Cardiac fibroblast (primary cell): ENCODE measurements at places on chromosomes 13 and 19.

DNA sequence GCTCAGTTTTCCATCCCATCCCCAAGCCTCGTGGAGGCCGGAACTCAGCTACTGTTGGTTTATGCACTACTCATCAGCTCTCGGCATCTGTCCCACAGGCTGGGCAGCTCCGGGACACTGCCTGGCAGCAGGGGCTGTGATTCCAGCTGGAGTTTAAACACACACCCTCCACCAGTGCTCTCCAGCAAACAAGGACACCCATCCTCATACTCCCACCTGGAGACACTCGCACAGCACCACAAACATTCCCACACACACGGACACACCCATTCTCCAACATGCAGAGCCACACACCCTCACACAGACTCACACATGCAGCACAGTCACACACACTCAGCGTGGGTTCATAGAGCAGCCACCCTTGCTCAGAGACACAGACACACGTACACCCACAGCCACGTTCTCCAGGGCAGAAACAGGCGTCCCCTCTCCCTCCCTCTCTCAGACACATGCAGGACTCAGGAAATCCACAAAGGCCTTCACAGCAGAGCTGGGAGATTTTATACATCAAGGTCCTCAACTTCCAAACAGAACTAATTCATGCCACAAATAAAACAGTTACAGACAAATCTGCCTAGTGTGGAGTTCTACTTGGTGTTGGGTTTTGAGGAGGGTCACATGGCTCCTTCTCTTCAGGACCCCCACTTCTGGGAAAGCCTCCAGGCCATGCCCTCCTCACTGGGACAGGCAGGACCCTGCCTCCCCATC is 785.4 kb downstream of the UQCRFS1 start:
- peak; percentile 22 for DNase-seq

DNA sequence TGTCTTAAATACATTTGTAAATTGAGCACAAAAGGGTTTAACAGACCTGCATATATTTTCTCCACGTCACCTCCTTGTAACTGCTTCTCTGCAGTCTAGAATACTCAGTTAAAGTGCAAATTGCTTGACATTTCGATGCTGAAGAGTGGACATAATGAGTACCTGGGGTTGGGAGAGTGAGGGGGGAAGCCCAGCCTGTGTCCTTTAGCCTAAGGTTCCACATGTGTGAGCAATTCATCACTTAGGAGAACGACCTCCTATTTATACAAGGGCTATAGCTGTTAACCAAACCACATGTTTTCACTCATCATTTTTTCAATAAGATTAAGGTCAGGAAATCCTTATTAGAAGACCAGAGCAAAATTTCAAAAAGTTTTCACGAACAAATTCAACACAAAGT is 29.5 kb downstream of the PCDH9 start:
- no peak for DNase-seq

DNA sequence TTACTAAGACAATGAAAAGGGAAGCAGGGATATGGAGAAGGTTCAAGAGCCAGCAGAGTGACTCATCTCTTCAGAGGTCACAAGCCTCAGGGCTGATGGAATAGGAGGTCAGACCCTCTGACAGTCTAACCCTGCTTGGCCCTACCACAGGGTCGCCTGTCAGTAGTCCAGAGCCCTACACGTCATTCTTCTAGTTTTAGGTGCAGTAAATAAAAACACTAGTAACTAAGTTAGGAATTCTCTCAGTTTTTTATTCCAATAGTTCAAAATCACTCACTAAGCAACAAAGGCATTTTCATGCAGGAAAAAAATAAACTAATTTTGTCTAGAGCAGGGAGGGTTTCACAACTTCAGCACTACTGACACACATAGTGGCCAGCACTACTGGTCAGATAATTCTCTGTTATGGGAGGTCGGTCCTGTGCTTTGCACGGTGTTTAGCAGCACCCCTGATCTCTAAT is 27.2 kb downstream of the FOXO1 start:
- DNase-seq, result peak; percentile 84

GRCh38 chr13:112892426-112893206 is 76.4 kb upstream of the MCF2L start:
- DNase-seq, result no peak

GRCh38 chr19:30570194-30570593 is 198.0 kb downstream of the ZNF536 start:
- DNase-seq, result no peak

- DNase-seq, result no peak
These were observed 6.1 kb downstream of the CRB3 start for GRCh38 chr19:6470173-6470572.

DNA sequence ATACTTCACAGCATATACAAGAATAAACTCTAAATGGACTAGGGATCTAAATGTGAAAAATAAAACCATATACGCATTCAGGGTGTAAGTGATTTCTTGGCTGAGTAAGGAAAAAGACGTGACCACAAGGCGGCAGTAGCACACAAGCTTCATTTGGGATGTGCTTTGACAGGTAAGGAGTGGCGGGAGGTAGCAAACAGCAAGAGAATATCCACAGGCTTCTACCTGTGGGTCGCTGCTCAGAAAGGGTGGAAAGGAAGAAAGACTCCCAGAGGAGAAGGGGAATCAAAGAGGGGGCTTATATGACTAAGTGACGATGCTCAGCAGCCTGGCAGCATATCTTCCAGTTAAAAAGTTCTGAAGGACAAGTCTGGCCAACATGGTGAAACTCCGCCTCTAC is 2.5 kb upstream of the ZNF121 start:
- peak; percentile 84 for DNase-seq

- no peak for DNase-seq
These were observed 1.8 kb downstream of the FXYD7 start for GRCh38 chr19:35144600-35145436.

DNA sequence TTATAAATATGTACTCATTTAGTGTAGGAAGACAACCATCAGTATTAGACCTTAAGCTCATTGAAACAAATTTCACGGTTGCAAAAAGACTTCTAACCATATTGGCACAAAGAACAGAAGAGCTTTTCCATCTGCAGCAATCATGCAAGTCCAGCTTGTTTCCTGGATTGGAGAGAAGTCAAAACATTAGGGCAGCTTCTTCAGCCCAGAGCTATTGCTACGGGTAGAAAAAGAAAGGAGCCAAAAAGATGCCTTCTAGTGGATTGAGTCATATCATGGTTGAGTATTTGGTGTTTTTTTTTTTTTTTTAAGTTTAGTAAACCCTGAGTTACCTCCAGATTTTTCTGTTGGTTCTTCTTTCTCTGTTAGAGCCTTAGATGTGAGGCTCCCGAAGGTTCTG is 99.8 kb downstream of the WDFY2 start:
- DNase-seq, result peak; percentile 62

DNA sequence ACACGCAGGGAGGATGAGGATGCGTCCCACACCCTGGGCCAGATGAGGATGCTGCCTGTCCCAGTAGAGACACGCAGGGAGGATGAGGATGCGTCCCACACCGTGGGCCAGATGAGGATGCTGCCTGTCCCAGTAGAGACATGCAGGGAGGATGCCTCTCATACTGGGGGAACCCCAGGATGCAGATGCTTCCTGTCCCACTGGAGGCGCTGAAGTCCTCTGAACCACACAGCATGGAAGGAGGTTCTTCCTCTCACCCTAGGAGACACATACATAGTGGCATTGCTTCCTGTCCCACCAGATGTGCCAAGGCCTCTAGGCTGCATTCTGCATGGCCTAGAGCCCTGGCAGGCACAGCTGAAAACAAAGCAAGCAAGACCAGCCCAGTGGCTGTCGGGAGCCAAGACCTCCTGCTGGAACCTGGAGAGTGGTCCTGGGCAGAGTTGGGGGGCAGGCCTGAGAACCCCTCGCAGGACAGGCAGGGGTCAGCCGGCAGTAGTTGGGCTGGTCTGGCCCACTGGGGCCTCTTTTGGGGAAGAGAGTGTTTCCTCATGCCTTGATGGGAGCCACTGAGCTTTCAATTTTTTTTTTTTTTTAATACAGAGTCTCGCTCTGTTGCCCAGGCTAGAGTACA is 4.3 kb downstream of the HPN start:
- peak; percentile 51 for DNase-seq

DNA sequence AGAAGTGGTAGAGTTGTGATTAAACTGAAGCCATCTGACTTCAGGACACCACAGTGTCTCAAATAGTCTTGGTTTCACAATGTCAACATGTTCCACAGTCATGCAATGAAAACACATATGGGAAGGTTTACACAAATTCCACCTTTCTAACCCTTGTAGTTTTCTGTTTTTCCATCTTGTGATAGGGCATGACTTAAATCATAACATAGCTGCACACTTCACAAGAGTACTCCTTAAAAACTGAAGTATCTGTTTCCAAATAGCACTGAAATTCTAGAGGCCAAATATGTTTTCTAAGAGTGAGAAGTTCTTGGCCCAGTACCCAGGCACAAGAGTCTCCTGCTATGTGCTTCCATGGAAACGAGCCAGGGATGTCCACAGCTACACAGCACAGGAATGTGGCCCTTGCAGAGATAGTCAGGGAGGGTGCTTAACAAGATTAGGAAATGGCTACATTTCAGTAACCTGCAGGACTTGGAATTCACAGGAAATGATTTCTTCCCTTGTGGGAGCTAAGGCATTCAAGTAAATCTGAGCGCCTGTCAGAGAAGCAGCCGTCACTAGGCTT is 269.1 kb downstream of the NDFIP2 start:
- DNase-seq, result peak; percentile 99

DNA sequence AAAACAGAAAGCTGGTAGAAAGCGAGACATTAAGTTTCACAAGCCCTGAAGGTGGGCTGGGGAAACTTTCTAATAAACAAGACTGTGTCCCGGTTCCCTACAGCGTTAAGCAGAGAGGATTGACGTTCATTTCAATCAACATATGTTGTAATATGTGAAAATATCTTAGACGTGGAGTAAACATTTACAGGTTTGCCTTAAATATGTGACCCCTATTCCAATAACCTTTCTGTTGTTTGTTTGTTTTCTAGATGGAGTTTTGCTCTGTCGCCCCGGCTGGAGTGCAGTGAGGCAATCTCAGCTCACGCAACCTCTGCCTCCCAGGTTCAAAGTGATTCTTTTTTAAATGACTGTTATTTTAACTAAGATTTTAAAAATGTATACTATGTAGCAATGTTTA is 526.2 kb downstream of the SUCLA2 start:
- DNase-seq, result no peak

DNA sequence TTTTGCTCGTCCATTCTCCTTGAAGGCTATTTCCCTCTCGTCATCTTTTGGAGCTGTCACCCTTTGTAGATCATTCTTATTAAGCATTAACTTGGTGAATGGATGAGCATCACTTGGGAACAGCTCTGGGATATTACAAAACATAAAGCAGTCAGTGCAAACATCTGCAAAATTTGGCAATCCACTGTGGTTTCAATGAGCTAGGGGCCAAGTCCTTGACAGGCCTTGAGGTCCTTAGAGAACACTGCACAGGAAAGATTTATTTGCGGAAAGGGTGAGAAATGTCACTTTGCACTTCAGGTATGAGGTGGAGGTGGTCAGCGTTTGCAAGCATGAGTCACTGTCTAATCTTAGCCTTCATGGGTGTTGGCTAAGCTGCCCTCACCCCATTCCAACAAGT is 239.7 kb upstream of the MAB21L1 start:
- DNase-seq, result peak; percentile 44

GRCh38 chr13:91399189-91400062 is 1.0 kb downstream of the GPC5 start:
- DNase-seq, result no peak

- peak; percentile 96 for DNase-seq
These were observed 5.6 kb downstream of the BCL3 start for GRCh38 chr19:44753932-44754749.

DNA sequence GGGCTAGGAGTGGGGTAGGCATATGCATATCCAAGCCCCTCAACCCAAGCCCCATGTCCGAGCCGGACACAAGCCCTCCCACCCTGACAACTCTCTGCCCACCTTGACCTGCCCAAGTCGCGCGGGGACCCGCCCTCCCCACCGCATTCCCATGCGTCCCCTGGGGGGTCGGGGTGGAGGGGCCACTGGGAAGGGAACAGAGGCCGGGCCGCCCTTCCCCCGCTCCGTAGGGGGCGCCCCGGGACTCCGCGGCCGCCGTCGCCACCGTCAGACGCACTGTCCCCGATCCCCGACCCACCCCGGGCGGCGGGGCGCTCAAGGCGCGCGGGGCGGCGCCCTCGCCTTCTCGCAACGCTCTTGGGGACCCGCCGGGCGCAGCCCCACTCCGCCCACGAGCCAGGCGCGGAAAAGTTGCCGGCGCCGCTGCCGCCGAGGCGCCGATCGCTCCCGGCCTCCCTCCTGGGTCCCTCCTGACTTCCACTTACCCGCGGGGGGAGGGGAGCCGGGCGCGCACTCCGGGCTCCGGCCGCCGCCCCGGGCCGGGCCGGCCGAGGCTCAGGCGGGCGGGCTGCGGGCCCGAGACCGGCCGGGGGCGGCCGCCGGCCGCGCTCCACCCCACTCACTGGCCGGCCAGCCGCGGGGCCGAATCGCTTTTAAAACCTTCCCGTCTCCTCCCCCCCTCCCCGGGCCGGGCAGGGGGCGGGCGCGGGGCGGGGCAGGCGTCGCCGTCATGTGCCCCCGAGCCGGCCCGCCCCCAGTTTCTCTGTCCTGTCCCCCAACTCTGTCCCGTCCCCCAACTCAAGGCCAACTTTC is 34.4 kb upstream of the NANOS3 start:
- DNase-seq, result peak; percentile 90

GRCh38 chr13:96297360-96297759 is 207.5 kb downstream of the HS6ST3 start:
- no peak for DNase-seq

- no peak for DNase-seq
These were observed 700 bp downstream of the PRR36 start for GRCh38 chr19:7873304-7874075.

- DNase-seq, result no peak
These were observed 366 bp upstream of the KL start for GRCh38 chr13:33015791-33016323.
